ENCODE measurements at places on chromosomes 6 and 20.

- no peak for DNase-seq
Measured at GRCh38 chr6:1412901-1413300, 23.5 kb downstream of the FOXF2 start.

GRCh38 chr20:43171930-43172329 is 17.8 kb downstream of the PTPRT start:
- no peak for DNase-seq

DNA sequence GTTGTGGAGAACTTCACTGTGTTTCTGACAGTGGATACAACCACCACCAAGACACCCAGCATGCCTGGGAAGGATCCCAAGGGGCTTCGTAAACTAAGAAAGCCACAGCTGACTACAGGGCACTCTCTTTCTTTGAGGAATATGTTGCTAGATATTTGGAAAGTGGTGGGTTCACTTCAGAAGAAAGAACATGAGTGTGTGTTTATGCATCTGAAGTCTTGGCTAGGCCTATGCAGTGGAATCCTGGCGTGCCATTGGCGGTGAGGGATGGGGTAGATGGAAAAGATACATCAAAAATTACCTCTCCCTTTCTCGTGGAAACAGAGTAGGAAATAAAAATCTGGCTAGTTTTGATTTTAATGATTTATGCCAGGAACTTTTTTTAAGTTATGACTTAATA is 187.7 kb downstream of the PDE7B start:
- DNase-seq = no peak

DNA sequence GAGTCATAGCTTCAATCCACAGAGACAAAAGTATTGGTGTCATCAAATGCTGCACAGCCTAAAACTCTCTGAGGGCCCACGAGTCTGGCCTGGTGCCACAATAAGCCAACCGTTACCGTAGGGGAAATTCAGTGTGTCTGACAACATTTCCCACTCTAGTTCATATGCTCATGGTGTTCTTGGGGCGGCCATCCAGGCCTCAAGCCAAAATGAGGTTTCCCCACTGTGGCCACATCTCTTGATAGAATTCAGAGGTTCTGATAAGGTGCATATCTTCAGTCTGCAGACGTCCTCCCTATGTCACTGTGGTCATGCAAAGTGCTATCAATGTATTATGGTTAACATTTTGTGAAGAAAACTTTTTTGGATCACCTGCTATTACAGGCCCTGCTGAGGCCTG is 627.7 kb downstream of the QKI start:
- DNase-seq = peak; percentile 28

DNA sequence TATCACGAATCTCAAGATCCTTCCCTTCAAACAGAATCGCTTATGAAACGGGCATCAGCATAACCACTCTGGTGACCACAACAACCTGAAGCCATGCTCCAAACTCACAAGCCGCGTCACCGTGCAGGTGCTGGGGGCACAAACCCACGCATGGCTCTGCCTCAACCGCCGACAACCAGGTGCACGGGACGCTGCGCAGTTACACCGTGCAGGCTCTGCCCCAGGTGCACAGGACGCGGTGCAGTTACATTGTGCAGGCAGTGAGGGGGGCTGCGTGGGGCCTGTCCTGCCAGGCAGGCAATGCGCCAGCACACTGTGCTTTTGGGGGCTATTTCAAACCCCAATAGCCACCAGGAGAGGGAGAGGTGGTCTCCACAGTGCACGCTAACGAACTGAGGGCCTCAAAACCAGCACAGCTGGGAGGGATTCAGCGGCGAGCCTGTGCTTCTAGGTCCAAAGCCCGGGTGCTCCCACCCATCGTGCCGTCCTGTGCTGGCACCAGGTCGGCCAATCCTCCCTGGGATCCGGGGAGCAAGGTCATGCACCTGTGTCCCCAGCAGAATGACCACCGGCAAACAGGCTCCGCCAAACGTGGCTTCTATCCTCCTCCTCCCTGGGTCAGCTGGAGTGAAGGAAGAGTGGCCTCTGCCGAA is 35.8 kb downstream of the ZBTB46 start:
- DNase-seq = no peak

GRCh38 chr6:35070111-35070510 is 71.0 kb downstream of the TCP11 start:
- no peak for DNase-seq

GRCh38 chr20:38520261-38520660 is 47.6 kb downstream of the RALGAPB start:
- DNase-seq = no peak

DNA sequence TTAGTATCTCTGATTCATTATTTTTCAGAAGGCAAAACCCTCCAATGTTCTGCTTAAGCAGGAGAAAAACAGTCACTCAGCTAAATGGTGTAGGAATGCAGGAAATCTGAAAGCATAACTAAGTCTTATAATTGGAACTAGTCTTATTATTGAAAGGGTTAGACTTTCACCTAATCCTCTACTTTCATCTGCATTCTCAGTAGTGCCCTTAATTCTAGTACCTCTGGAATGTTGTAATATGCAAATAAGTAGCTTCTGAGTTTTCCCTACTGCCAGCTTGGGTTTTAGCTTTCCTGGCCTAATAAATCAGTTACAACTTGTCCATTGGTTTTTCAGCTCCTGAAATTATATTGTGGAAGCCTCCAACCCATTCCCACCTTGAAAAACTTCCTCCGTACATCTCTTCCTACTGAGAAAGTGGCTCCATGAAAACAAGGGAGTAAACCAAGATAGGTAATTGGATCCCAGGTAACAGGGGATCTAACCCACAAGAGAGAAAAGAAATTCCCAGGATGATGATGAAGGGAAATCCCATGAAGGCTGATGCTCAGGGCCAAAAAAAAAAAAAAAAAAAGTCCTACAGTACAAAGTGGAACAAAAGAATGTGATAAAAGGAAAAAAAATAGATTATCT is 147.0 kb downstream of the TBC1D32 start:
- no peak for DNase-seq

DNA sequence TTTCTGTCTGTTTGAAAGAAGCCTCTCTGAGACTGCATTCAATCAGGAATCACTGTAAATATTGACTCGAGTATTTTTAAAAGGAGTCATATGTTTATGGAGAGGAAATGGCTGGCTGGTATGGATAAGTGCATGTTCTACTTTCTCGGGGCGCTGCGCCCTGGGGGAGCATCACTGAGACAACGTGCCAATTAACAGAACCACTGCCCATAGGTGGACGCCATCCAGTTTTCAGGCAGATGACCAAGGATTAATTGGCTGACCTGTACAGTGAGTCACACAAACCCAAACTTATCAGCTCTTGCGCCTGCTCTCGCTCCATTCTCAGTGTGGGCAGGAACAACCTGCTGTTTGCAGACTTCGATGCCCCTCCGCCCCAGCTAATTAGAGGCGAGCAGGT is 571.2 kb downstream of the QKI start:
- DNase-seq = no peak

DNA sequence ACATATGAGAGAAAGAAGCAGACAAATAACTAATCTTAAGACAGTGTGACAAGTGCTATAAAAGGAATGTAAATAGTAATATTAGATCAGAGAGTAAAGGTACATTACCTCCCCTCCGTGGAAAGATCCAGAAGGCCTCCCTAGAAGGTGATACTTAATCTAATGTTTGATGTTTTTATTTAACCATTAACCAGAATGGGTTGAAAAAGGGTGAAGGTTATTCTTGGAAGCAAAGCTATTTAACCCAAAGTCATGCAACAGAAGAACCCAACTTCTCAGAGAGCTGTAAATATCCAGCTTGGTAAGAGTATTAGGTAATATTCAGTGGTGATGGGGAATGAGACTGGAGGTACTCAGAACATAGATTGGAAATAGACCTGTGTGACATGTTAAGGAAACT is 68.0 kb upstream of the HIVEP1 start:
- no peak for DNase-seq

DNA sequence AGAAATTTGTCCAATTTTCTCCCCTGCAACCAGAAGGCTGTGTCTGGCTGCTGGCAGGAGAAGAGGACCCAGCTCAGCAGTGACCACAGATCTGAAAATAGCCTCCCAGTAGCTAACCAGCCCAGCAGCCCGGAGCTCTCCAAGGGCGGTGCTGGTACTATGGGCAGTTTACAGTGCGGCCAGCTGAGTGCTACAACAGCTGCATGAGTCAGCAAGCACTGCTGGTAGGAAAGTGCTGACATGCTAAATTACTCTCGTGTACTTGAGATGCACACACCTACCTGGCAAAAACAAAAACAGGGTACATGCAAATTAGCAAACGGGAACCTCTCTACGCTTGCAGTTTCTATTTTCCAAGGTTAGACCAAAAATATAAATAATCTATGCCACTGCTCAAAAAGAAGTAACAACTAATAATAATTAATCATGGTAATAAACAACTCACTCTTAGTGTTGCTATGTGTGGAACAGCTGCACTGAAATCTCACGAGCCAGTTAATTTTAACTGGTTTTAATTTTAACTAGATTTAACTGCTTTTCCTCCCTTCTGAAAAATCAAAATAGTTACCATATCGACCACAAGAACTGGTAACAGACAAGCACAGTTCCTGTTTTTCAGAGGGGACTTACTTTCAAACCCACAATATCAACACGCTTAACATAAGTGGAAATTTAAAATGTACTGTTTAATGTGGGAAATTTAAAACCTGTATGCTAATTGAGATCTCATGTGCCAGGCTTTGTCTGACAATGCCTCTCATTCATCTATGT is 10.8 kb downstream of the BACH2 start:
- DNase-seq = peak; percentile 63

DNA sequence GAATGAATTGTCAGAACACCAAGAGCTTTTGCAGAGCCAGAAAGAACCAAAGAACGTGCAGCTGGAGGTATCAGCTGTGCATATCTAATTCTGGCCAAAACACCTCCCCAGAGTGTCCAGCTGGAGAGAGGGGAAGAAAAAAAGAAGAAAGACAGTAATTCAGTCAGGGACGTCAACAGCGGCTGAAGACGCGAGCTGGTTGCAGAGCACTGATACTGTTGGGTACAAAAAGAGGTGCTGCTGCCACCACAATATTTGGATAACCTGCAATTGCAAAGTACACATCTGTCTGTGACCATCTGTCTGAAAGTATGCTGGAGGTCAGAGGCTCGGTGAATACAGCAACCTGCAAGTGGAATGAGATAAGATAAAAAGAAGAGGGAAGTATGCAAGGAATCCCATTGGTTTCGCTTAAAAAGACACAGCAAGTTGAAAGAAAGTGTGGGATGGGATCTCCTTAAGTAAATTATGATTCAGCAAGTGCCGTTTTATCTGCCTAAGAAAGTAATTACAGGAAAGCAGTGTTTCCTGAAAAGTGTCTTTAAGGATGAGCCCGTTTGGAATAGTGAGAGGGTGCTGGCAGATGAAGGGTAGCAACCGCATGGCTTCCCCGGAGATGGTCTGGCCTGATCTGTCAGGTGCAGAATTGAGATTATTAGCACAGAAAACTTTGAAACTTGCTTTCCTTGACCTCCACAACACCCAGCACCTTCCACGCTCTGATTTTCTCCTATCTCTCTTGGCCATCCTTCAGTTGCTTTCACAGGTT is 189.9 kb upstream of the PRDM1 start:
- DNase-seq = peak; percentile 31

DNA sequence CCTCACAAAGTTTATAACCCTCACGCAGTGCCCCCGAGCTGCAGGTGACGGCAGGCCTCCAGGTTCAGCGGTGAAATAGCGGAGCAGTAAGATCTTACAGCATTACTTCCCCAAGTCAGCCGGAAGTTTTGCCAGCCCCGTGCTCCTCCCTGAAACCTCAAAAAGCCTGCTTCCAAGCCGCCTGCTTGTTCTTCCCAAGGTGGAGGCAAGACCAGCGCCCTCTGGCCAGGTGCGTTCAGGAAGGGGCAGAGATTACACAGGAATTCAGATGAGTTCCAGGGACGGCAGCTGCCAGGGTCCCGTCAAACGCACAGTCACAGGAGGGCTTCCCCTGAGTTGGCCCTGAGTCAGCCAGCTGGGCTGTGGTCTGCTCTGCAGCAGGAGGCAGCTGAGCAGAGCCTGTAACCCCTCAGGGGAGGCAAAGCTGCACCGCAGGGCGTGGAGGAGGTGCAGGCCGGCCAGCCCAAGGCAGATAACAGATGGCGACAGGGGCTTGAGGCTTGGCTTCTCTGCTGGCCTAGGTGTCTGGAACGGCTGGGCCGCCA is 124.1 kb upstream of the RPS6KA2 start:
- DNase-seq = no peak

- no peak for DNase-seq
Measured at GRCh38 chr20:35788796-35789195, 17.0 kb downstream of the PHF20 start.

- DNase-seq = peak; percentile 8
Measured at GRCh38 chr6:170033666-170034065, 257.2 kb downstream of the DLL1 start.

GRCh38 chr6:166515072-166515810 is 71.2 kb downstream of the RAMACL start:
- DNase-seq = no peak

- no peak for DNase-seq
Measured at GRCh38 chr6:52046456-52046855, 41.0 kb downstream of the PKHD1 start.

GRCh38 chr6:45175272-45175671 is 152.9 kb upstream of the RUNX2 start:
- DNase-seq = no peak

- DNase-seq = no peak
Measured at GRCh38 chr6:122651604-122652003, 41.4 kb downstream of the PKIB start.

- DNase-seq = no peak
Measured at GRCh38 chr20:25571817-25572216, 13.5 kb downstream of the NINL start.

DNA sequence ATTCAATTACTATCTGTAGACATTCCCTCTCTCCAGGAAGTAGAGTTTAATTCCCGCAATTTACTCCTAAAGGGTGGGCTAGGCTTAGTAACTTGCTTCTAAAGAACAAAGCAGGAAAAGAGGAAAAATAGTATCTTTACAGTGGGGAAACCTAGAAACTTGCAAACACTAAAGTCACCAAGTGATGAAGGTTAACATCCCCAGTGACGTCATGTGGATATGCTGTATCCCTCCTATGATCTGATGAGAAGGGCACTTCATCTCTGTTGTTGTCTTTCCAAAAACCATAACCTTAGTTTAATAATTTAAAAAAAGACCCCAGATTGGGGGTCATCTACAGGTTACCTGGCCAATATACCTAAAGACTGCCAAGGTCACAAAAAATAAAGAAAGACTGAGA is 17.3 kb downstream of the SLC22A16 start:
- DNase-seq = no peak

DNA sequence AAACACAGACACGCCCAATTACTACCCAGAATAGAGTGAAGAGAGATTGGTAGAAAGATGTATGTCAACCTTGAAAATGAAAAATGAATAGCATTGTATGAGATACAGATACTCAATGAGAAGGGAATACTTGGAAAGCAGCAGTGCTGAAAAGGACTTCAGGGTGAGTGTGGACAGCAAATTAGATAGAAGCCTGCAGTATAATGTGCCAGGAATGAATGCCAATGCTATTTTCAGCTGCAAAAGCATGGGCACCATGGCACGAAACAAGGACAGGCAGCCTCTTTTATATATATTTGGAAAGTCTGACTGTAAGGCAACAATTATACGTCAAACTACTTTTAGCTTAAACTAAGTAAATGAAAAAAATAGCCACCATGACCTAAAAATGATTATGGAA is 118.2 kb downstream of the PTCHD4 start:
- no peak for DNase-seq

GRCh38 chr6:144119376-144119775 is 24.0 kb upstream of the SF3B5 start:
- DNase-seq = no peak

Data from left colon (tissue), 2 donors.